ENCODE measurements at places on chromosomes 16 and 17. TPM values are rescaled to one million over a fixed set of nuclear protein-coding genes. Genes with fewer than 3 reads are reported as not detected.

ALOX15B gene
- total RNA-seq: not detected

IL17C gene
- not detected for total RNA-seq

NPIPB12 gene
- 11.0 TPM for total RNA-seq

PIPOX gene
- 0.83 TPM for total RNA-seq

MEIOB gene
- total RNA-seq: not detected

AOC3 gene
- 0.26 TPM for total RNA-seq

TMED6 gene
- not detected for total RNA-seq

TBX21 gene
- total RNA-seq: not detected

BCL6B gene
- total RNA-seq: 0.50 TPM

Data from fibroblast of lung (primary cell).